ENCODE measurements at places on chromosomes 1 and 21.

- no peak for DNase-seq
Measured at GRCh38 chr1:156852418-156852874, 6.5 kb downstream of the INSRR start.

GRCh38 chr1:215526147-215526845 is 40.8 kb upstream of the KCTD3 start:
- DNase-seq: peak; percentile 87

DNA sequence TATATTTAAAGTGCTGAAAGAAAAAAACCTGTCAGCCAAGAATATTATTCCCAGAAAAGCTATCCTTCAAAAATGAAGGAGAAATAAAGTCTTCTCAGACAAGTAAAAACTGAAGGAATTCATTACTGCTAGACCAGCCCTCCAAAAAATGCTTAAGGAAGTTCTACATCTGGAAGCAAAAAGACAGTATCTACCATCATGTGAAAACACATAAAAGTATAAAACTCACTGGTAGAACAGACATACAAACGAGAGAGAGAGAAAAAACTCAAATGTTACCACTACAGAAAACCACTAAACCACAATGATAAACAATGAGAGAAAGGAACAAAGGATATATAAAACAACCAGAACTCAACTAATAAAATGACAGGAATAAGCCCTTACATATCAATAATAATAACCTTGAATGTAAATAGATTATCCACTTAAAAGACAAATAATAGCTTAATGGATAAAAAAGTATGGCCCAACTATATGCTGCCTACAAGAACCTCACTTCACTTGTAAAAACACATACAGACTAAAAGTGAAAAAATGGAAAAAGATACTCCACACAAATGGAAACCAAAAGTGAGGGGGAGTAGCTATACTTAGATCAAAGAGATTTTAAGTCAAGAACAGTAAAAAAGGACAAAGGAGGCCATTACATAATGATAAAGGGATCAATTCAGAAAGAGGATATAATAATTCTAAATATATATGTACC is 22.0 kb downstream of the NSL1 start:
- no peak for DNase-seq

- DNase-seq: no peak
Measured at GRCh38 chr1:58156124-58156468, 390.4 kb downstream of the OMA1 start.

DNA sequence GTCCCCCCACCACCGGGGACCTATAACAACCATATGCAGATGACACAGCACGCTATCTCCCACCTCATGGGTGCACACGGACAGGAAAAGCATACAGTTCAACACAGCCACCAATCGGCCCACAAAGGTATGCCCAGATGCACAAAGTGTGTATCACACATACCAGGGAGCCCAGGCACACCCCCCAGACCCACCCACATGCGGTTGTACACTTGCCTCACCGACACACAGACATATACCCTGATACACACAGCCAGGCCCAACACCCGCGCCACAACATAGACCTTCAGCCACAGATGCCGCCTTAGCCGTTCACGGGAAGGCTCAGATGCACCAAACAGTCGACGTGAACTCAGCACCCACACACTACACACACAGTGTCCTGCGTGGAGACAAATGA is 5.5 kb downstream of the CROCC start:
- no peak for DNase-seq

DNA sequence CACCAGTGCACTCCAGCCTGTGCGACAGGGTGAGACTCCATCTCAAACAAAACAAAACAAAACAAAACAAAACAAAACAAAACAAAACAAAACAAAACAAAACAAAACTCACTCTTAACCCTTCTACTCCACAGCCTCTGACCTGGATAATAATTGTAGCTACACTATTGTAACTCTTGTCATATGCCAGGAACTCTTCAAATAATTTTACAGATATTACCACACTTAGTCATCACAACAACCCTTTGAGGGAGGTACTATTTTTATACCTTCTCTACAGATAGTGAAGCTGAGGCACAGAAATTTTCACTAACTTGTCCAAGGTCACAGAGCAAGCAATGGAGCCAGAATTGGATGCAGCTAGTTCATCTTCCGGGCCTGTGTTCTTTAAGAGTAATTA is 547.8 kb downstream of the ADGRL2 start:
- no peak for DNase-seq

GRCh38 chr1:89633800-89634625 is 1.1 kb downstream of the LRRC8C start:
- peak; percentile 1 for DNase-seq

DNA sequence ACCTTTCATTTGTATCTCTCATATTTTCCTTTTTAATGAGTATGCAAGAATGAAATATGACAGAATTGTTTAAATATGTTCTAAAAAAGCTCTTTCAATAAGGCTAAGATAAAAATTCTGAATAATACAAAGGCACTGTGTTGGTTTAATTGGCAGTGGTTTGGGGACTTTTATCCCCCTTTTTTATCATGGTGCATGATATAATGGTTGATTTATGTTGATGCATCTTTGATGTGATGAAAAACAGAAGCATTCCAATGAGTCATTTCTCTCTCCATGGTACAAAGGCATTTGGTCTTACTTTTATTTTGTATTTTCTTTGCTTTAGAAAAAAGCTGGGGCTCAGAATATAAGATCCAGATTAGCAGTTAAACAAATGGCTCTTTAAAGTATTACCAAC is 127.2 kb upstream of the GREM2 start:
- no peak for DNase-seq

- DNase-seq: no peak
Measured at GRCh38 chr1:162153374-162153773, 83.9 kb downstream of the NOS1AP start.

GRCh38 chr1:35763201-35763600 is 6.6 kb downstream of the CLSPN start:
- no peak for DNase-seq

DNA sequence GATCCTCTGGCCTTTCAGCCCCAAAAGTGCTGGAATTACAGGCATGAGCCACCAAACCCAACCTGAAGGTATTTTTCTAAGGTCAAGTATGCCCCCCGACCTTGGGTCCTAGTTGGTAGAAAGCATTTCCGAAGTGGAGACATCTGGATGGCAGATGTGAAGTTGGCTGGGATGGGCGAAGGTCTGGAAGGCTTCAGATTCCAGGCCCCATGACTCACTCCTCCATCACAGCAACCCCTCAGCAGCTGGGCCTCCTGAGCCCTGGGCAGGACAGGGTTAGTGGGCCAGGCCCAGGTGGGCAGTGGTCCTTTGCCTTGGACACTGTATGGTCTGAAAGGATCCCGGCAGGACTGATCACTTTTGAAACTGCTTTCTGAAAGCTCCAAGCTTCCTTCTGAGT is 23.3 kb downstream of the NAV1 start:
- DNase-seq: no peak
